Ovary (tissue), 10 donors: ENCODE measurements at places on chromosomes 7 and 10.

- no peak for DNase-seq
Observed at GRCh38 chr7:101411508-101411874, 48.8 kb downstream of the COL26A1 start.

- DNase-seq = no peak
Observed at GRCh38 chr7:36279200-36279925, 110.3 kb upstream of the ANLN start.

DNA sequence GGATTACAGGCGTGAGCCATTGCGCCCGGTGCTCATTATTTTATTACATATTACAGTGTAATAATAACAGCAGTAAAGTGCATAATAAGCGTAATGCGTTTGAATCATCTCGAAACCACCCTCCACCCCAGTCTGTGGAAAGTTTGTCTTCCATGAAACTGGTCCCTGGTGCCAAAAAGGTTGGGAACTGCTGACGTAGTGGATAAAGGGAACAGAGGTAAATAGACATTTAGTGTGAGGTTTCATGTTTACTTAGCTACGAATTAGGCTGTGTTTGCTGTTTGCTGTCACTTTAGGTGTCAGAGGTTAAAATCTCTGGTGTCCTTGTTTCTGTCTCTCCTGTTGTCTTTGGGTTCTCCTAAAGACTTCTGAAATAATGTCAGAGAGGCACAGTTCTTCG, 60.3 kb upstream of the SLC39A12 start:
- no peak for DNase-seq

DNA sequence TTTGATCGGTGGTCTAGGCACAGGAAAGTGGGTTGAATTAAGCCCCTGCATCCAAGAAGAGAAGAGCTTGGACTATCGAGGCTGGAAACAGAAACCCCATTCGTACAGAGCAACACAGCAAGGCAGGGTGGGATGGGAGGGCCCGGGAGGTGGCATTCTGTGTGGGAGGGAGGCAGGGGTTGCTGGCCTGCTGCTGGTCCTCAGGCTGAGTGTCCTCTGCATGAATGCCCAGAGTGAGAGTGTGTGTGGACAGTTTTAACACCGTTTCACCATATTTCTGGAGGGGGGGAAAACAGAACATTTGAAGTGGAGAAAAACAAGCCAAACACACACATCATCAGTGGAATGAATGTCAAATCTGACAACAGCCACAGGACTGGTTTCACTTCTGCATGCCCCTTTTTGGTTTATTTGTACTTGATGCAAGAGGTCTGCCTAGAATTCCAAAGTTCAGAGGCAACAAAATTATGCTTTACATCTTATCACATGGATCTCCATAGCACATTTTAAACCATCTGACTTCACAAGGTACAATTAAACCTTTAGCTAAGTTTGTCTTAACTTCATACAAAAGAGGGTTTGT, 11.1 kb upstream of the ENO4 start:
- DNase-seq = no peak
